ENCODE measurements at places on chromosomes 7 and 10.
A peak's percentile ranks its signal among the peaks of the same experiment; 100 is the strongest.

GRCh38 chr7:12431886-12432556 lies 28.4 kb upstream of the VWDE start:
- no peak for DNase-seq

DNA sequence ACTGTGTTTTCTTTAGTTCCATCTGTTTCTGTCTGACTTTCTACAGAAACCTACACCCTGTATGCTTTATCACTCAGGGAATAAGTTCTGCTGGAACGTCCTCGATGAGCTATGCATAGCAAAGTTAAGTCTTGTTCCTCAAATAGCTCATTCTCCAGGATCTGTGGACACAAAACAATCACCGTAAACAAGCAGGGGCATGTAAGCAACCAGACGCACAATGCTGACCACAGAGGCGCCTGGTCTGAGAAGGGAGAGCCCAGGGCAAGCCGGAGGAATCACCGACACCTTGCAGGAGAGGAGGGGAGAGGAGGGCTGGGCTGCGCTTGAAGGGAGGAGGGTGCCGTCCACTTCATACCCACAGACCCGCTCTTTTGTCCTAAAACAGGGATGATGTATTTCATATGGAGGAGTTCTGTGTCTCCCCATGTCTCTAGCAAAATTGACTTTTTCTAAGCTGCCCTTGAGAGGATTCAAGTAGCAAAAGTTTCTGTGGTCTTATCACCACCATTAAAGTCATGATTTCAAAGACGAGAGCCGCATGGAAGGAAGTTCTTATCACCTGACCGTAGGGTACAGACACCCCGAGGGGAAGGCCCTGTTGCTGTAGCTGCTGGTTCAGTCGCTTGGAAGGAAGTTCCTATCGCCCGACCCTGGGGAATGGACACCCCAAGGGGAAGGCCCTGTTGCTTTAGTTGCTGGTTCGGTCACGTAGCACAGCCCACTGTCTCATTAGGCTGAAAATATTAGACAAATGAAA lies 14.3 kb downstream of the CALML3 start:
- no peak for DNase-seq

DNA sequence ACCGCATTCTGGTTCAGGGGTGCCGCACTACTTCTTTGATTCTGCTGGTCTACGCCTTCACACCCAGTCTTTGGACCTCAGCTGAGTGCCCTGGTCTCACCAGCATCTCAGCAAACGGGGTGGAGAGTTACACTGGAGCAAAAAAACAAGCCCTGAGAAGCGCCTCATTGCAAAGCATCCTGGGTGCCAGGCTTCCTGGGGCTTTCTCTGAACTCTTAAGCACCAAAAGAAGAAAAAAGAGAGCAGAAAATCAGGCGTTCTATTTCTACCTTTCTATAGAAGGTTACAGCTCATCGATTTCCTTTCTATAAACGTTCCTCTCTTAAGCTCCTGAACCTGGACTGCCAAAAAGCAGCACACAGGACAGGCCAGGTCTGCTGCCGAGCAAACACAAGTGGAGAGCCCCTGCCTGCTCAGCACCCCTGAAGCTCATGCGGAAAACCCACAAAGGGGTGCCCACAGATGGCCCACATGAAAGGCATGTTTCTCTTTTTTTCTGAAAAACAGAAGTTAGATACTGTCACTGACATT lies 217.9 kb downstream of the SFMBT2 start:
- DNase-seq: peak; percentile 67

DNA sequence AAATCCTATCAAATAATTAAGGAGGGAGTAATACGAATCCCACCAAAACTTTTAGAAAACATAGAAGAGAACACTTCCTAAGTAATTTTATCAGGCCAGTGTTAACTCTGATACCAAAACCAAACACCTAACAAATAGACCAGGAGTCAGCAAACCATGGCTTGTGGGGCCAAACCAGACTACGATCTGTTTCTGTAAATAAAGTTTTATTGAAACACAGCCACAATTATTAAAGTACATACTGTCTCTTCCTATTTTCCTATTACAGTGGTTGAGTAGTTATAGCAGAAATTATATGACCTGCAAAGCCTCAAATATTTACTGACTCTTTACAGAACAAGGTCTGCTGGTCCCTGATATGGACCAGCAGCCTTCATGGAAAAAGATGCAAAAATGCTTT lies 73.1 kb upstream of the ELN start:
- DNase-seq: no peak

DNA sequence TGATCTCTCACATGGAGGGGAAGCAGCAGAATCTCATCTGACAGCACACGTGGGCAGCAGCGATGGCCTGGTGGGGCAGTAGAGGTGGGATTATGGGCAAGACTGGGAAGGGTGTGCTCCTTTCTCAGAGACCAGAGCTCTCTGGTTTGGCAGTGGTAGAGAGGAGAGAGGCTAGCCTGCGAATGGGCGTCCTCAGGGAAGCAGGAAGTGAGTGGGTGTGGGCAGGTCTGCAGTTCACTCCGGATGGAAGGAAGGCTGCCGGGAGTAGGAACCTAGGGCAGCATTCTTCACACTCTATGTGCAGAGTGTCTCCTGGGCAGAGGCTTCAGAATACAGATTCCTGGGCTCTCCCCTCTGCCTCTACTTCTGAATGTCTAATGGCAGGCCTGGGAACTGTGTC lies 162.8 kb upstream of the BMPER start:
- no peak for DNase-seq

- no peak for DNase-seq
Measured at GRCh38 chr7:152909280-152909679, 149.7 kb downstream of the ACTR3B start.

DNA sequence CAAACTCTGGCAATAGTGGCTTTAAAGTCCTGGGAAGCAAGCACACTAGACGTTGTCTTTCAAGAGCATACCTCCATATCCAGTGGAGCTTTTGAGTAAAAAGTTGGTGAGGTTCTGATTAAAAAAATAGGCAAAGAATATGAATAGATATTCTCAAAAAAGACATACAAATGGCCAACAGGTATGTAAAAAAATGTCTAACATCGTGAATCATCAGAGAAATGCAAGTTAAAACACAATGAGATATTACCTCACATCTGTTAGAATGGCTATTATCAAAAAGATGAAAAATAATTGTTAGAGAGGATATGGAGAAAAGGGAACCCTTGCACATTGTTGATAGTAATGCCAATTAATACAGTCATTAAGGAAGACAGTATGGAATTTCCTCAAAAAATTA lies 407.1 kb downstream of the MDFIC start:
- DNase-seq: no peak

GRCh38 chr7:124318721-124319450 lies 286.0 kb upstream of the TMEM229A start:
- DNase-seq: no peak

DNA sequence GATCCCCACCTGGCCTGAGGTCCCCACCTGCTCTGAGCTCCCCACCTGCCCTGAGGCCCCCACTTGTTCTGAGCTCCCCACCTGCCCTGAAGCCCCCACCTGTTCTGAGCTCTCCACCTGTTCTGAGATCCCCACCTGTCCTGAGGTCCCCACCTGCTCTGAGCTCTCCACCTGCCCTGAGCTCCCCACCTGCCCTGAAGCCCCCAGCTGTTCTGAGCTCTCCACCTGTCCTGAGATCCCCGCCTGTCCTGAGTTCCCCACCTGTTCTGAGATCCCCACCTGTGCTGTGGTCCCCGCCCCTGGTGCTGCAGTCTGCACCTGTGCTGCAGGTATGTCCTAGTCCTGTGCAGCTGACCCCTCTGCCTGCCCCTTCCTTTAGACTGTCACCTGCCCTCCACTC lies 561.6 kb downstream of the TCERG1L start:
- no peak for DNase-seq

DNA sequence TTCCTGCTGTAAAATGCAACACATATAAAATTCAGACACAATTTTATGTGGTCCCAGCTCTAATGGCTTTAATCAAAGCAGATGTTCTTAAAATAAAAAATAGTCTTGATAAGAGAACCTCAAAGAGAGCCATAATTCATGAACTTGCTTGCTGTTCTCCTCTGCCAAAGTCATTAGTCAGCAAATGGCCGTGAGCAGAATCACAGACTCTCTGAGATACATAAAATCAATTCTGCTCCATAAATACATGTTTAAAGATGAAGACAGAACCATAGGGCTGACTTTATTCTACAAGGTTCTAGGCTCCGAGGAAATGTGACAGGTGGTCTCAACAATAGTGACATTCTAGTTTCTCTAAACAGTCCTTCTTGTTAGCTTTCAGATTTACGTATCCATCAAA lies 29.8 kb downstream of the HSPA12A start:
- DNase-seq: no peak

GRCh38 chr7:13262929-13263530 lies 575.6 kb downstream of the ARL4A start:
- DNase-seq: peak; percentile 47

GRCh38 chr10:132411561-132412253 lies 14.7 kb downstream of the PWWP2B start:
- DNase-seq: no peak

DNA sequence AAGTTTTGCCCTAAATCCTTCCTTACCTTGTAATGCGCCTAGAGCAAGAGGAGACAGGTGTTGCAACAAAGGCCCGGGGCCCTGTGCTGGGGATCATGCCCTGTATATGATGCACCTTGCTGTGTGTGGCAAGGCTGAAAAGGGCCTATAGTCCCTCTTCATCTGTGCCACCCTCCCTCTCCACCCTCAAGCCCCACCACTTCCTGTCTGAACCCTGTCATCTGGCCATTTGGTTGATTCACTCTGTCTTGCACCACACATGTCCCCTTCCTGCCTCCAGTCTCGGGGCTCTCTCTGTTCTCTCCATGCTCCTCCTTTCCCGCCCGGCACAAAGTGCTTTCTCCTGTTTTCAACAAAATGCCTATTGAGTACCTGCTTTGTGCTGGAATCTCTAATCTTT lies 11.5 kb upstream of the MALSU1 start:
- DNase-seq: no peak

DNA sequence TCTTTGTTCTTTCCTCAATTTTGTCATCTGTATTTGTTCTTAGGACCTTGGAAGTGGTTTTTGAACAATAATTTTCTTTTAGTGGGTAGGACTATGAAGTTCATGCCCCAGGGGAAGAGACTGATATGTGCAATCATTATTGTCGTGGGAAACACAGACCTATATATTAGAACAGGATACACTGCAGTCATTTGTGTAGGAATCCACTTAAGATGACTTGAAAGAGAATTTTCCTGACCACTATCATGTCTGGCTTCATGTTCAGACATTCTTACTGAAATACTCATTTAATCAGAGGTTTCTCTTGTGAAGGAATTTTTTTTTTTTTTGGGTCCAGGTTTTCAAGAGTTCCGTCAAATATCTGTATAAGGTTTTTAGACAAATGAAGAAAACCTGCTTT lies 163.6 kb downstream of the SUGCT start:
- no peak for DNase-seq

DNA sequence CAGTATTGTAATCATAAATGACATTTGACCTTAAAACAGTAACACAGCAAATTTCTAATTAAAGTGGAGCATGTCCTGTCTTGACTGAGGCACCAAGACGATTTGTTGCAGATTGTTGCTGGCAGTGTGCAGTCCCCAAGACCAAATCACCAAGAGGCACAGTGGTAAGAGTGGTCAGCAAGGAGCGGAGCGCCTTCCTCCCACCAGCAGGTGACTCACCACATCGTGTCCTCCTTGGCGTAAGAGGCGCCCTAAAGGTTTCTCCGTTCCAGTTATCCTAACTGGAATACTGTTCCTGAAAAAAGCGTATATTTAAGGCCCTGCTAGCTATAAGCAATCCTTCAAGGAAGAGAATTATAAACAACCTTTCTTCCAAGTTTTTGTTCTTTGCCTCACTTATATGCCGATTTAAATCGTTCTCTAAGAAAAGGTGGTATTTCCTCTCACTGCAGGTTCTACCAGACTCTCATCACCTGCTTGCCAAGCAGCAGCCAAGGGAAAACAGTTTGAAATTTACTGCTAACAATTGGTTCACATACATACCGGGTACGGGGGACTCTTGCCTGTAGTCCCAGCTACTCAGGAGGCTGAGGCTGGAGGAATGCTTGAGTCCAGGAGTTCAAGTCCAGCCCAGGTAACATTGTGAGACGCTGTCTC lies 10.7 kb upstream of the REPIN1 start:
- no peak for DNase-seq

Data from CD4-positive, alpha-beta T cell treated with Interleukin-10 for 1 hour (primary cell).